ENCODE measurements at places on chromosomes 7 and 10. TPM values are rescaled to one million over a fixed set of nuclear protein-coding genes. Genes with fewer than 3 reads are reported as not detected.

Gene PAX4
- not detected for total RNA-seq

Gene SLC35G1
- 3.3 TPM for total RNA-seq

Gene RINT1
- total RNA-seq = 14.2 TPM

Gene PRF1
- total RNA-seq = not detected

Gene MRC1
- total RNA-seq = 0.29 TPM

Gene HOXA6
- total RNA-seq = 10.5 TPM

- DNase-seq = no peak
Measured at GRCh38 chr7:95139922-95140321, 184.4 kb downstream of the PON1 start.

GRCh38 chr10:98365406-98366061, 49.4 kb downstream of the PYROXD2 start:
- no peak for DNase-seq

GRCh38 chr10:101063050-101063525, 1.3 kb downstream of the KAZALD1 start:
- no peak for DNase-seq

DNA sequence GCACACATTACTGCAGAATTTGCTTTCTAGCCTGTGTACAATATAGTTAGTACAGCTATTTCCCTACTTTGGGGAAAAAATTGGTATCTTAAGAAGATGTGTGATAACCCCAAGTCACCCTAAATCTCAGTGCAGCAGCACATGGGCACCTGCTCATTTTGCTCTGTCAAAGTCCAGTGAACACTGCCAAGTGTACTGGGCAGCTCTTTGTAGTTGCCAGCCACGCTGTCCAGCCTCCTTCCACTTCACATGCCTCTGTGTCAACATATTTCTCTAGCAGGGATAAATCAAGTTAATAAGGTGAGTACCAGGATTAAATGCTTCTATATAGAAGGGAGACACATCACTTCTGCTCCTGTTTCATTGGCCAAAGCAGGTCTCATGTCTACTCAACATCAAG, 87.1 kb upstream of the CDC14C start:
- DNase-seq = no peak

GRCh38 chr10:35012781-35013180, 77.4 kb downstream of the CUL2 start:
- DNase-seq = no peak

DNA sequence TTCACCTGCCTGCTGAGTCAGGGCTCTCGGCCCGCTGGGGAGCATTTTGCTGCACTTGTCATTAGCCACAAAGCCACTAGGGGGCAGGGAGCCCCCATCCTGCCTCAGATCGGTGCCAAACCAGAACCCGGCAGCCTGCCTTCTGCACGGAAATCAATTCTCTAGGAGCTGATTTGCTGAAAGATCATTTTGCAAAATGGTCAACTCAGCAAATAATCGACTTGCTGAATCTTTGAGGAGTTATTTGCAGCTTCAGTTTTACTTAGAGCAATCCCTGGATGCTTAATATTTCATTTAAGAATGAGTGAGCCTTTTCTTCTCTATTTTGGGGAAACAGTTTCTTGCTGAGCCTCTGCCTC, 1.7 kb upstream of the GIMAP8 start:
- DNase-seq = no peak

DNA sequence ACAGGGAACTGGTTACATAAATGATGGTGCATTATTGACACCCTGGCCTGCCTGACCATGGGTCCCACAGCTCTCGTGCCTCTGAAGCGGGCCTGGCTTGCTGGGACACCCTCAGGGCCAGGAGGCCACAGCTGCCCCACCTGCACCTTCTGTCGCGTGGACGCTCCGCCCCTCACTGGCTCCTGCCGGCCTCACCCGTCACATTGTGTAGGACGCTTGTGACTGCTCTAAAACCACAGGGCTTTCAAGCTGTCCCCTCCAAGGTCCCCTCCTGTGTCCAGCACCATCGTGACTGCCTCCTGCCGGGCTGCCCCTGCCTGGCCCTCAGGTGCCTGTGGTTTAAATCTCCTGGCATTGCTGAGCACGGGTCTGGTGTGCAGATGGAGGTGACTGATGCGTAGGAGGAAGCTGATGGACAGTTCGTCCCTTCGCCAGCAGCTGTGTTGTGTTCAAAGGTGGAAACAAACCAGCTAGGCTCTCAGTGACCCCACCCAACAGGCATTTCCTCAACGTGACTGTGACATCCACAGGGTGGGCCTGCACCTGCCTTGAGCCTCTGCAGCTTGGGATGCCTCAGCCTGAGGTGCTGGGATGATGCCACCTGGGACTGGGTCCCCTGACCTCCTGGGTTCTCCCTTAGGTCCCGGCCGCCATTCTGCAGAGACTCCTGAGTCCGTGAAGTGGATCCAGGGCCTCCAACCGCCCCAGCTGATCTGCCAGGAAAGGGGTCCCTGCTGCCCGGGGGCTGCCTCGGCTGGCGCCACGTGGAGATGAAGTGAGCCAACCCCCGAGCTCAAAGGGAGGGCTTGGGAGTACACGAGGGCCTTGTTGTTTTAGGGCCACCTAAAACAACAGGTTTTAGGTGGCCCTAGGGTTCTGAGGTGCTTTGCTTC, 148.5 kb downstream of the WDR37 start:
- no peak for DNase-seq

GRCh38 chr10:55048830-55049498, 247.9 kb upstream of the PCDH15 start:
- no peak for DNase-seq

DNA sequence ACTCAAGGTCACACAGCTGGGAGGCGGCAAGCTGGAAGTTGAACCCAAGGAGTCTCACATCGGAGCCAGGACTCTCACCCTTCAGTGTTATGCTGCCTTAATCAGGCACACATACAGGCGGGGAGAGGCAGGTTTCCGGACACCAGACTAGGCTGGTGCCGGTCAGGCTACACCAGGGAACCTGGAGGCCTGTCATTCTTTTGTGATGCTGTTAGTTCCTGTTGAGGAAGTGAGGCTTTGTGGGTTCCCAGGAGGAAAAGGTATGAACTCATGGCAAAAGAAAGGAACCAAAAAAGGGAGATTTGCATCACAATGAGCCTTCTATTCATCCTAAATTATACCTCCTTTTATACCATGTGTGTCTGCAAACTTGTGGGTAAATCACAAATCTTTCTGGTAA, 103.8 kb downstream of the TCF7L2 start:
- DNase-seq = no peak

- DNase-seq = no peak
Measured at GRCh38 chr10:114479307-114479706, 75.0 kb upstream of the AFAP1L2 start.
